ENCODE measurements at places on chromosomes 1 and 21.
A peak's percentile ranks its signal among the peaks of the same experiment; 100 is the strongest.

- H3K4me1 ChIP-seq, result peaks cover 39% of the 10 kb centered on the region
- DNase-seq, result peak; percentile 69
- H3K36me3 ChIP-seq, result no peaks in the 10 kb centered on the region
- peaks cover 6% of the 10 kb centered on the region for H3K27me3 ChIP-seq
These were observed 71.1 kb upstream of the ERRFI1 start for GRCh38 chr1:8097077-8097799.

- no peak for DNase-seq
- H3K36me3 ChIP-seq, result no peaks in the 10 kb centered on the region
- H3K4me3 ChIP-seq, result no peak overlapping the region
- no peaks in the 10 kb centered on the region for H3K4me1 ChIP-seq
- H3K27ac ChIP-seq, result no peak overlapping the region
These were observed 183.3 kb downstream of the NFIA start for GRCh38 chr1:61265665-61266064.

DNA sequence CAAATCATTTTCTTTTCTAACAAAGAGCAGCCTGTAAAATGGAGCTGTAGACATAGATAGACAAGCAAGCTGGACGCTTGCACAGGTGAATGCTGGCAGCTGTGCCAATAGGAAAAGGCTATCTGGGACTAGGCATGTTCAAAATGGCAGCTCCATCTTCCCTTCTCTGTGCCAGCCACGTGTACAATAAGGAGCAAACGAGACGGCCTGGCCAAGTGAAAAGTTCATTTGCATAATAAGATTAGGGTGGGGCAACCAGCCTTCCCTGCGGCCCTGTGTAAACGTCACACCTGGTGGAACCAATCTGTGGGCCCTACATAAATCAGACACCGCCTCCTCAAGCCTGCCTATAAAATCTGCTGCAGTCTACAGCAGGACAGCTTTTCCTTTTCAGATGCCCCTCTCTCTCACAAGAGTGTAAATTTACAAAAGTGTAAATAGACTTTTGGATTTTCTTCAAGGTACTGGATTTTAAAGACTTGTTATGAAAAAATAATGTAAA is 16.6 kb upstream of the EDEM3 start:
- no peak overlapping the region for H3K27ac ChIP-seq
- peaks cover 2% of the 10 kb centered on the region for H3K36me3 ChIP-seq
- peaks cover 16% of the 10 kb centered on the region for H3K27me3 ChIP-seq
- H3K4me1 ChIP-seq, result no peaks in the 10 kb centered on the region
- no peak for DNase-seq
- no peak overlapping the region for H3K4me3 ChIP-seq

GRCh38 chr1:227770812-227771211 is 35.6 kb downstream of the SNAP47 start:
- H3K36me3 ChIP-seq, result peaks cover 36% of the 10 kb centered on the region
- no peak for DNase-seq
- H3K27me3 ChIP-seq, result no peaks in the 10 kb centered on the region
- peaks cover 48% of the 10 kb centered on the region for H3K4me1 ChIP-seq

DNA sequence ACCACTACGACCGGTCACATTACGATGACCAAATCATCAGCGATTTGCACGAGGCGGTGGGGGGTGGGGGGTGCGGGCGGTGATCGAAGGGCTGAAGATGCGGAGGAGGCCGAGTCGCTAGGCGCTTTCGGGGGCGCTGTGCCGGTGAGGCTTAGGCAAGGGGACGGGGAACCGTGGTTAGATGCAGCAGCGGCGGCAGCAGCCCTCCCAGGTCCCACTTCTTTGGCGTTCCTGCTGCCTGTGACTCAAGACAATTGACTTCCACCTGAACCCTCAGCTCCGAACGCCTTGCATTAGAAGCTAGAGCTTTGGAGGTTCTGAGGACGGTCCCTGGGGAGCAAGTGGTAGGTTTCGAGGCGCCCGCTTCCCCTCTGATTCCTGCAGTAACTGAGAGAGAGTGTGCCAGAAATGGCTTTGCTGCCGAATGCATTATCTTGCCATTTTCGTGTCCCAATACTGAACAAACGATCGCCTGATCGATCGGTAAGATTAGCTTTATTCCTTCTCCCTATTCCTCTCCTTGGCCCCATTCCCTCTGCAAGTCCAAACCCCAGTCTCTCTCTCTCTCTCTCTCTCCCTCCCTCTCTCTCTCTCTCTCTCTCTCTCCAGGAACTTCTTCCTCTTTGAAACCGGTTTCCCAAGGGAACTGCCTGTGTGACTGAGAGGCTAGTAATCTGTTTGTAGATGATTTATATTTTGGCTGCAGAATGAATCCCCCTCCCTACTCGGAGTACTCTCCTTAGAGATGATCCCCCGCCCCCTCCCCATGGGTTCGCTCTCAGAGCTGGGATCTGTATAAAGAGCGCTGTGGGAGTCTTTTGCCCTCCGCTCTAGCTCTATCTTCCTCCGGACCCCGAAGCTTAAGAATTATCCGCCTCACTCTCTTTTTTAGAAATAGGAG is 735 bp upstream of the BRINP3 start:
- no peak for DNase-seq
- no peaks in the 10 kb centered on the region for H3K36me3 ChIP-seq
- H3K4me1 ChIP-seq, result peaks cover 5% of the 10 kb centered on the region
- peaks cover 39% of the 10 kb centered on the region for H3K27me3 ChIP-seq
- H3K4me3 ChIP-seq, result no peak overlapping the region
- no peak overlapping the region for H3K27ac ChIP-seq

DNA sequence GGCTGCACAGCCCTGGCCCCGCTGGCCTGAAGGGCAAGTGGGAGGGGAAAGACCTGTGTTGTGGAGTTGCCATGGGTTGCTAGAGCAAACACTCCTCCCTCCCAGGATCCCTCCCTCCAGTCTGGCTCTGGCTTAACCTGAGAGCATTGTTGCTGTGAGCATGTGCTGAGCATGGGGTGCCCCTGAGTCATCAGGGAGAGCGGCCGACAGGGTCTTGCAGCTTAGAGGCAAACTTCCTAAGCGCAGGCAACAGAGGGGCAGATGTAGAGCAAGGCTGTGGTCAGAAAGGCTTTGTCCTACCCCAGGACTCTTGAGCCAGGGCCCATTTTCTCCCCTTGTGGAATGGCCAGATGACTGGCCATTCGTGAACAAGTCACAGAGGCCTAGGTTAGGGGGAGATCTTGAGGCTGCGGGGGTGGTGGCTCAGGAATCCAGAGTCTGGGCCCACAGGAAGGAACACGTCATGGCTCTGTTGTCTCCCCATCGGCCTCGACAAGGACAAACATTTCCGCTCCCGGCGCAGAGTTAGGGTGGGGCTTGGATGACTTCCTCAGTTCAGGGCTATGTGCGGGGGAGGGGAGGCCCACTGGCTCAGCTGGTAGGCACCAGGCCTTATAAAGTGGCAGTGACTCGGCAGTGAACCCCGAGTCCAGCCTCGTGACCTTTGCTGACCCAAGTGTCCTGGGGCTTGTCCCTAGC is 362 bp upstream of the DYNLT4 start:
- H3K4me1 ChIP-seq, result peaks cover 82% of the 10 kb centered on the region
- peak overlapping the region; percentile 99 for H3K27ac ChIP-seq

- no peak overlapping the region for H3K4me3 ChIP-seq
- H3K27ac ChIP-seq, result no peak overlapping the region
- DNase-seq, result no peak
- no peaks in the 10 kb centered on the region for H3K4me1 ChIP-seq
These were observed 55.5 kb upstream of the ESRRG start for GRCh38 chr1:216778737-216779136.

- no peak overlapping the region for H3K4me3 ChIP-seq
- no peak overlapping the region for H3K27ac ChIP-seq
- DNase-seq, result no peak
- no peaks in the 10 kb centered on the region for H3K27me3 ChIP-seq
- peaks cover 76% of the 10 kb centered on the region for H3K36me3 ChIP-seq
These were observed 29.8 kb downstream of the PARP1 start for GRCh38 chr1:226378071-226378470.

DNA sequence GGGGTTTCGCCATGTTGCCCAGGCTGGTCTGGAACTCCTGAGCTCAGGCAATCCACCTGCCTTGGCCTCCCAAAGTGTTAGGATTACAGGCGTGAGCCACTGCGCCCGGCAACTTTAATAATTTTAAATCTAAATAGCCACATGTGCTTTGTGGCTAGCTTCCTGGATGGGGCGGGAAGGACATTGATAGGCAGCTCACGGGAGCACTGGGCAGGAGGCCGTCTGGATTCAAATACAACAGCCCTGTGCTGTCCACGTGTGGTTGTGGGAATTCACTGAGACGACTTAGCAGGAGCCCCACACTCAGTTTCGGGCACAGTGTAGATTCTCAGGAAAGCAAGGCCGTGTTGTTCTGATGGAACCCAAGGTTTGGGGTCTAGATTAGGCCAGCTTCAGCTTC is 177.1 kb downstream of the ETS2 start:
- H3K36me3 ChIP-seq, result peaks cover 4% of the 10 kb centered on the region
- peaks cover 2% of the 10 kb centered on the region for H3K27me3 ChIP-seq

DNA sequence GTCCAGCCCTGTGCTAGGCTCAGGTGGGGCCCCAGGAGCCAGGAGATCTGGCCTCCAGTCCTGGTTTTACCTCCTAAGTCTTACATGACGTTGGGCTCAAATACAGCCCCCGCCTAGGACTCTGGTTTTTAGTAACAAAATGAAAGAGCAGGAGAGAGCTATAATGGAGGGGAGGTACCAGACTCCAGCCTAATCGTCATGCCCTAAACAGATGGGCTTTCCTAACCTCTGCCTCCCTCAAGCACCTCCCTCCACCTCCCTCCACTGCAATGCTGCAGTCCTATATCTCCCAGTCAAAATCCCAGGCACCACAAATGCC is 28.6 kb downstream of the TTC39A start:
- H3K27ac ChIP-seq, result no peak overlapping the region
- H3K36me3 ChIP-seq, result no peaks in the 10 kb centered on the region
- no peak for DNase-seq

- DNase-seq, result peak; percentile 74
- no peak overlapping the region for H3K27ac ChIP-seq
- H3K36me3 ChIP-seq, result peaks cover 18% of the 10 kb centered on the region
- peak overlapping the region; percentile 74 for H3K4me3 ChIP-seq
- H3K27me3 ChIP-seq, result peaks cover 29% of the 10 kb centered on the region
These were observed 17.3 kb downstream of the NOC2L start for GRCh38 chr1:941588-942383.

- H3K4me3 ChIP-seq, result no peak overlapping the region
- DNase-seq, result no peak
- no peak overlapping the region for H3K27ac ChIP-seq
- H3K36me3 ChIP-seq, result no peaks in the 10 kb centered on the region
- H3K27me3 ChIP-seq, result no peaks in the 10 kb centered on the region
These were observed 244.9 kb upstream of the NRIP1 start for GRCh38 chr21:15309721-15310120.

DNA sequence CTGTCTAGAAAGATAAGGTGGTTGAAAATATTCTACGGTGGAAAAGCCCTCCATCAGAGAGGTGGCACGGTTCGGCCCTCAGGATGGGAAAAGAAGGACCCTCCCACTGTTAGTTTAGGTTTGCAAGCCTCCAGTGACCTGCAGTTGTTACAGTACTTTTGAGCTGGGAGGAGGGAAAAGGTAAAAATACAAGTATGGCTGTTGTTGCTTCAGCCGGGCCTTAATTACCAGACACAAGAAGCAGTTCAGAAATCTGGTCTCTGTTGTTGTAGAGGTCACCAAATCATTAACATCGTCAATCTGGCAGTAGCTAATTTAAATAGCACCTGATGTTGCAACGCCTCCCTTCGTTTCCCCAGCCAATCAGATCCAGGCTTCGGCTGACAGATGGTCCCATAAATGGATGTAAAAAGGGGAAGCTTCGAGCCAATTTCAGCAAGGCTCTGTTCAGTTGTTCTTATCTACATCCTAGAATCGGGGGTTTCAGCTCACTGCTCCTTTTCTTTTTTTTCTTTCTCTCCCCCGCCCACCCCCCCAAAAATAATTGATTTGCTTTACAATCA is at the start of gene ELAVL4:
Gene ELAVL4, plus strand, starts transcription at position 424 of the 563 bp plus-strand sequence. CDS start 270 bp downstream, outside the sequence.
- H3K27ac ChIP-seq, result no peak within 1 kb of the TSS
- H3K36me3 ChIP-seq, result no peaks in the 10 kb centered on the region
- H3K4me1 ChIP-seq, result peaks cover 10% of the 10 kb centered on the region
- peaks cover 33% of the 10 kb centered on the region for H3K27me3 ChIP-seq

GRCh38 chr1:89771991-89772560 is 48.8 kb upstream of the LRRC8D start:
- peaks cover 16% of the 10 kb centered on the region for H3K4me1 ChIP-seq
- no peak for DNase-seq
- no peaks in the 10 kb centered on the region for H3K36me3 ChIP-seq
- no peak overlapping the region for H3K27ac ChIP-seq
- H3K4me3 ChIP-seq, result no peak overlapping the region

DNA sequence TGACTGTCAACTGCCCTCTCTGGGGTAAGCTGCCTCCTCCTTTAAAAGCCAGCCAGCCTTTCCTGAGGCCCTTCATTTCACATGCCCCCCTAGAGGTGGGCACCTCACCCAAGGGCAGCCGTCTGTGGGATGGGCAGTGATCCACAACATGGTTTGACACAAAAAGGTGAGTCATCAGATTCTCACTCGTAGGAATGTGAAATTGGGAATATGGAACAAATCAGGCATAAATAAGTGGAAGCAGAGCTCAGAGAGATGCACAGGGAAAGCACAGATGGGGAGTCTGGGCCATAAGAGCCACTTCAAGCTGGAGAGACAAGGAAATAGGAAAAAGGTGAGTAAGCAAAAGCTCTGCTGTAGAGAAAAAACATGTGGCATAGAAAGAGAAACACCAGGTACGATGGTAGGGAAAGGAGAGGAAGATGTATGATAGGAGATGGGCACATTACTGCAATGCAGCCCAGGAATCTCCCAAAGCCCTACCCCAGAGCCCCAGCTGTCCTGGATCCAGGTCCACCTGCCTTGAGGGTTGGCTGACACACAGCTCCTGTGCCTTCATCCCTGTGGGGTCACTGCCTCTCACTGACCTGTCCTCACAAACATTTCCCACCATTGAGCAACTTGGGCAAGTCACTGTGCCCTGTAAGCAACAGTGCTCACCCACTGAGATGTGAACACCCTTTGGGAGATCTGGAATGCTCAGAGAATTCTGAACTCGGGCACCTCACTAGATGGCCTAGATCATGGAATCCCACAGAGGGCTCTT is 86.6 kb downstream of the ASTN1 start:
- no peak overlapping the region for H3K4me3 ChIP-seq
- no peaks in the 10 kb centered on the region for H3K4me1 ChIP-seq
- H3K27me3 ChIP-seq, result no peaks in the 10 kb centered on the region
- no peak overlapping the region for H3K27ac ChIP-seq

DNA sequence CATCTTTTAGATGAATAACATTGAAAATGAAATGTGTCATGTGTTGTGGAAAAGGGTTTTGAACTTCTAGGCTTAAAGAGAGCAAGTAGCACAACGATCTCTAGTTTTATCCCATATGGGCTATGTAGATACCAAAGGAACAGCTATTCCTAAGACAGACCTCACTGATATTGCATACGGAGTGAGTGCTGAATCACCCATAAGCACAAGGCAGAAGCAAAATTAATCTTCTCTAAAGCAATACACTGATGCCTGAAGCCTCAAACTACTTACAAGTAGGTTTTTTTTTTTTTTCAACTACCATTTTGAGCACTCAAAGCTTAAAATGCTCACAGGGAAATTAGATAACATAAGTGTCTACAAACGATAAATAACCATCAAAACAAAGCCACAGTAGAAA is 5.0 kb upstream of the KMO start:
- no peaks in the 10 kb centered on the region for H3K36me3 ChIP-seq
- H3K4me3 ChIP-seq, result no peak overlapping the region
- H3K27ac ChIP-seq, result no peak overlapping the region
- no peak for DNase-seq
- peaks cover 44% of the 10 kb centered on the region for H3K27me3 ChIP-seq

- DNase-seq, result no peak
- peaks cover 3% of the 10 kb centered on the region for H3K4me1 ChIP-seq
- H3K27me3 ChIP-seq, result peaks cover 10% of the 10 kb centered on the region
- H3K4me3 ChIP-seq, result no peak overlapping the region
- no peak overlapping the region for H3K27ac ChIP-seq
These were observed 4.3 kb downstream of the IL22RA1 start for GRCh38 chr1:24138476-24139221.
